ENCODE measurements at places on chromosomes 3 and 15. TPM values are rescaled to one million over a fixed set of nuclear protein-coding genes. Genes with fewer than 3 reads are reported as not detected.

The KLHL40 gene
- total RNA-seq, result not detected

The DUOX1 gene
- not detected for total RNA-seq

The RHOV gene
- not detected for total RNA-seq

The MORF4L1 gene
- 363 TPM for total RNA-seq

The TSPAN3 gene
- 182 TPM for total RNA-seq

The B3GALNT1 gene
- total RNA-seq, result 24.2 TPM

All from uterine smooth muscle cell (primary cell).